ENCODE measurements at places on chromosomes 4 and X.

- H3K4me1 ChIP-seq, result no peaks in the 10 kb centered on the region
- H3K4me3 ChIP-seq, result no peak overlapping the region
- H3K27ac ChIP-seq, result no peak overlapping the region
Observed at GRCh38 chr4:6143603-6144181, 56.7 kb downstream of the JAKMIP1 start.

DNA sequence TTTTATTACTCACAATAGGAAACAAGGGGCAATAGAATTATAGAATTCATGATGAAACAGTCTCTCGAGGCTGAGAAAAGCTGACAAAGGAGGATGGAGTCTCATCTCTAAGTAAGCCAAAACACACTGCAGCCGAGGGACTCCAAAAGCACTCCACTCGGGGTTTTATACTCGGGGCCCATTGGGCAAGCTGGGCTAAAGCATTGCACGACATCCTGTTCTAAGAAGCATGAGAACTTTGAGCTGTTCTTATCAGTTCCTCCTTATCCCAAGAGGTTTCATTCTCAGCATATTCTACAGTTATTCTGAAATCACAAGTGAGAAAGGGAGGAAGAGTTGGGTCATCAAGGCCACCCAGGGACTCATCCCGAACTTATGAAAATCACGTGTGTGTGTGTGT is 1475.5 kb downstream of the PCDH18 start:
- H3K4me3 ChIP-seq, result no peak overlapping the region
- no peaks in the 10 kb centered on the region for H3K27me3 ChIP-seq
- DNase-seq, result no peak
- no peaks in the 10 kb centered on the region for H3K4me1 ChIP-seq

DNA sequence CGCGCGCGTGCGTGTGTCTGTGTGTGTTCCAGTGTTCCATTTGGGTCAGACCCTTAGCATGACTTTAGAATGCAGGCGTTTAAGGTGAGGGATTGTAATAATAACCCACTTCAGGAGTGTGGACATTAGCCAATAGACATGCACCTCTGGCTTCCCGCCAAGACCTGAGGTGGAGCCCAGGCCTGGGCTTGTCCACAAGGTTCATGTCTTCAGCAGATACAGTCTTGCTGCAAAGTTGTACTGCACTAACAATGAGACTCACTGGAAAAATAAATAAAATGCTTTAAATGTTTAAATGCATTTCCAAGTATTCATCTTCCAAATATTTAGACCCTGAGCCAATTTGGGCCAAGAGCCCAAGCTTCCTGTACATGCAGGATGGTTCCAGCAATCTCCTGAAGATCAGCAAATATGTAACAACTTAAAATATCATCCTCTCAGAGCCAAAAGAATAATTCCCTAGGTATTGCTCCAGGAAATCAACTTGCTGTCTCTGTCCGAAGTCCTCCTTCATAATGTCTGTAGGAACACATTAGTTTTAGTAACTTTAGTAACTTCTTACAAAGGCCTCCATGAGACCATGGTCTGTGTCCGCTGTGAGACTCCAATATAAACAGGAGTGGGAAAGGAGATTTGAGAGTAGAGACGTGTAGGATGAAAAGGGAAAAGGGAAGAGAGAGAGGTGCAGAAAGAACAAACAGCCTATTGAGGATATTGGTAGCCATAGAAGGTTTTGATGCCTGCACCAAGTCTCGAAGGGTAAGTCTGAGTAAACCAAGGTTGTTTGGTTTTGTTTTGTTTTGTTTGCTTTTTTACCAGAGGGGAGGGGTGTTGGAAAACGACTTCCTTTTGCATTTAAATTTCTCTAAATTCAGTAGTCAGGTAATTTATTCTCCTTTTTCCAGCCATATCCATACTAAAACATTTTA is 98.5 kb upstream of the KLF3 start:
- peak; percentile 24 for DNase-seq
- H3K27me3 ChIP-seq, result no peaks in the 10 kb centered on the region
- H3K4me1 ChIP-seq, result peaks cover 8% of the 10 kb centered on the region
- H3K4me3 ChIP-seq, result no peak overlapping the region
- no peaks in the 10 kb centered on the region for H3K36me3 ChIP-seq

DNA sequence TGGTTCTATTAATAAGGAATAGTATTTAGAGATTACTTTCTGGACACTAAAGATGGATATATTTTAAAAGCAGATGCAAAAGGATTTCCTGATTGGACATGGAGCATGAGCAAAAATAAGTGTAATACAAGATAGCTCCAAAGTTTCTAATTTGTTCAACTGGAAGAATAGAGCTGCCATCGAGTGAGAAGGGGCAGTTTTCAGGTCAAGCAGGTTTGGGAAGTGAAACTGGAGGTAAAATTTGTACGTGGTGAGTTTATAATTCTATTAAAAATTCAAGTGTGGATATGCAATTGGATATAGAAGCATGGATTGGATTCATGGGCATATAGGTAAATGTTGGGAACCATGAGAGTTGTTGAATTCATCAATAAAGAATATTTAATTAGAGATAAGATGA is 31.8 kb downstream of the PRDM8 start:
- no peak overlapping the region for H3K27ac ChIP-seq
- DNase-seq, result no peak
- H3K27me3 ChIP-seq, result no peaks in the 10 kb centered on the region
- H3K4me1 ChIP-seq, result no peaks in the 10 kb centered on the region
- H3K36me3 ChIP-seq, result no peaks in the 10 kb centered on the region
- no peak overlapping the region for H3K4me3 ChIP-seq

DNA sequence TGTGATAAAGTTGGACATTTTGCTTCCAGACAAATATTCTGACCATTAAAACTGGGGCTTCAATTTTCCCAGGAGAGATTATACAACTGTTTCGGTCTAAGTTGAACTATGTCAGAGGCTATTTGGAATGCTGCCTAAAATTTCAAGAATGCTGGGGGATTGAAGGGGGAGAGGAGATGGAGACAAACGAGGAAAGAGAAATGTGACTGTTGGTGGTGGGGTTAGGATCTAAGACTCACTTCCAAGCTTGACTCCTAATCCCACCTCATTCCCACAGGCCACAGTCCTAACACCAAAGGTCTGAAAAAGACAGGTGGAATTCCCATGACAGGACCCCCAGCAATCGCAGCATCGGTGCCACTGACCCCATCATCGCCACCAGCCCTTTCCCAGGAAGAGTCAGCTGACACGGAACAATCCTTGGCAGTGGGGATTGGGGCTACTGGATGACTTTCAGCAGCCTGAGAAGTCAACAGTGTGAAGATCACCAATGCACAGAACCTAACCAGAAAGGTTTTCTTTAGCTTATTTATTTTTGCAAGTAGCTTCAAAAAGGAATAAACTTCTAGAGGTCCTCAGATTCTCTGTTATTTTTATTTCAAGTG is 74.0 kb upstream of the PRSS48 start:
- H3K4me1 ChIP-seq, result no peaks in the 10 kb centered on the region
- H3K36me3 ChIP-seq, result no peaks in the 10 kb centered on the region
- no peaks in the 10 kb centered on the region for H3K27me3 ChIP-seq
- DNase-seq, result no peak

DNA sequence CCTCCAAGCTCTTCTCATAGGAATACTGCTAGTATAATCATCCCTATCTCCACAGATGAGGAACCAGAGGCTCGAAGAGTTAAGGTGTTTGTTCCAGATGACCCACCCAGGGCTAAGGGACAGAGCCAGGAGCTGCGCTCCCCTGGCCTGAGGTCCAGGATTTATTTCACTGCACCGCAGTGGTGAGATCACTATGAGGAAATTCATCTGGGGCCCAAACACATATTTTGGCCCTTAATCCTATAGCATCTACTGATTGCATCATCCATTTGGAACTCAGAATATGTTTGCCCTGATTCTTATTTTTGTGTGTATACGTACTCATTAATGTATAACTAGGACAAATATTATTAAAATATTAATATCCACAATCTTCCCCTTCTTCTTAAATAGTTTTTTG is 100.1 kb upstream of the RBPJ start:
- H3K27me3 ChIP-seq, result no peaks in the 10 kb centered on the region
- H3K4me3 ChIP-seq, result no peak overlapping the region
- DNase-seq, result peak; percentile 82
- peak overlapping the region; percentile 81 for H3K27ac ChIP-seq

DNA sequence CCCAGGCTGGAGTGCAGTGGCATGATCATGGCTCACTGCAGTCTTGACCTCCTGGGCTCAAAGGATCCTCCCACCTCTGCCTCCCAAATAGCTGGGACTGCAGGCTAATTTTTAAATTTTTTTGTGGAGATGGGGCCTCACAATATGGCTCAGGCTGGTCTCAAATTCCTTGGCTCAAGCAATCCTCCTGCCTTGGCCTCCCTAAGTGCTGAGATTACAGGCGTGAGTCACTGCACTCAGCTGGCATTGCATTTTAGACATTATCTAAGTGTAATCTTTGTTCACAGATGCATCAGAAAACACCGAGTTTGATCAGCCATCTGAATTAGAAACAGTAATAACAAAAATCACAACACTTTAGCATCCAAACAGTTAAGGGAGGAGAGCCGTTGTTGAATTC is 53.4 kb upstream of the CBR4 start:
- peaks cover 5% of the 10 kb centered on the region for H3K4me1 ChIP-seq
- no peaks in the 10 kb centered on the region for H3K27me3 ChIP-seq
- no peak for DNase-seq
- H3K4me3 ChIP-seq, result no peak overlapping the region
- H3K27ac ChIP-seq, result no peak overlapping the region
- no peaks in the 10 kb centered on the region for H3K36me3 ChIP-seq

DNA sequence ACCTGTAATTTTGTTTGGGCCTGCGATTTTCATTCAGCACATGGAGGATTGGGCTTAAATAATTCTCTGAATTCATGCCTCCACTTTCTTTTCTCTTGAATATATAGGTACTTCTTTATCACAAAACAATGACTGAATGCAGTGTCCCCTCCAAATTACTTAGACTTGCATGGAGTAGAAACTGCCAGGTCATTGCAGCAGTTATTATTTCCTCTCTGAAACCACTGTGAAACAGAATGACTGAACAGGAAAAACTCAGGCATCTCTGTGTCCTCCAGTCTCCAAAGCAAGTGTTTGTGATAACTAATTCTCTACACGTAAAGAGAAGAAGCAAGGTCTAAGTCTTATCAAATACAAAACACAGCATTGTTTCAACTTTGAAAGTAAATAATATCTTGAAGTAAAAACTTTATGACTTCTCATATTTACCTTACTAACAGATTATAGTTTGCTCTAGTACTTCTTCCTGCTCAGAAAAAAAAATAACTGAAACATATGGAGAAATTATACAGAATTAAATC is 144.5 kb upstream of the DIAPH2 start:
- peak overlapping the region; percentile 93 for H3K27ac ChIP-seq
- H3K4me1 ChIP-seq, result peaks cover 38% of the 10 kb centered on the region
- no peaks in the 10 kb centered on the region for H3K36me3 ChIP-seq
- no peaks in the 10 kb centered on the region for H3K27me3 ChIP-seq
- no peak overlapping the region for H3K4me3 ChIP-seq

- DNase-seq, result peak; percentile 71
- no peaks in the 10 kb centered on the region for H3K27me3 ChIP-seq
- no peak within 1 kb of the TSS for H3K27ac ChIP-seq
- no peaks in the 10 kb centered on the region for H3K4me1 ChIP-seq
- no peak within 1 kb of the TSS for H3K4me3 ChIP-seq
- no peaks in the 10 kb centered on the region for H3K36me3 ChIP-seq
Observed at GRCh38 chrX:102720237-102721168, at the start of gene GPRASP3. Gene GPRASP3 (plus strand): TSS chrX:102720743. CDS start chrX:102748996, 28,253 bp downstream.

DNA sequence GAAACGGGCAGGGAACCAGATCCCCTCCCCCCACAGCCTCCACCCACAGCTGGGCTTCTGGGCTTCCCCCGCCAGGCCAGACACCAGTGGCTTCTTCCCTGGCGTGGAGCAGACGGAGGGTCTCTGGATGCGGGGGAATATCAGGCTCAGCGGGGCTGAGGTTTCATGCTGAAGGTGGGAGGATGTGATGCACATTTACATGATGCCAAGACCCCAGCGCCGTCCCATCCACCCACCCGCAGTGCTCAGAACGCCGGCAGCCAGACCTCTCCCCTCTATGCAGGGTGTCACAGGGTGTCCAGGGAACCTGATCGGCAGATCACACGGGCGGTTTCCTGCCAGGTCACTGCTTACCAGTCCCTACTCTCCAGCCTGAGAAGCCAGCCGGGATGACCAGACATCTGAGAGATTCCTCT is 12.8 kb upstream of the TNIP2 start:
- H3K27me3 ChIP-seq, result no peaks in the 10 kb centered on the region
- no peak for DNase-seq
- no peaks in the 10 kb centered on the region for H3K4me1 ChIP-seq
- H3K36me3 ChIP-seq, result no peaks in the 10 kb centered on the region

DNA sequence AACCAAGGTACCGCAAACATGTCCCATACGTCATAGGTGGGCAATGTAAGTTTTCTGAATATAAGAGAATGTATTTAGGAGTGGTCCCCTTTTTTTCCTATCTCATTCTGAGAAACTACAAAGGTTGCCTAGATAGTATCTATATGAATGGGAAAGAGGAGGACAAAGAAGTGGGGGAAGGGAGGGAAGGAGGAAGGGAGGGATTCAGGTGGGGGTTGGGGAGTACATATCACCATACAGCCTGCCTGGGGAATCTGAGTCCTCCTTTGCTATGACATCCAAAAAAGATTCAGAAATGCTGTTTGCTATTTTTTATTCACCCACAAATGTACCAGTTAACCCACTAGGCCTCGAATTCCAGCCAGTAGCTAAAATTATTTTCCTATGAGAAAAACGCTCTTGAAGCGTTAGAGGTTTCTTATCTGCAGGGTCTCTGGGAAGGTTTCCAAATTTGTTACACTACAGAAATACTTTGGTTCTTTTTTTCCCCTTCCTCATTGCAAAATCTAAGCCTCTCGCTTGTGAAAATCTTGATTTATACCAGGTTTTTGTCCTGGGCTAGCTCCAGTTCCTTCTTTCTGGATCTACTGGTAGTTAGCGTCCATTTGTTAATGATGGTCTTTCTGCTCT is 212.9 kb downstream of the NSUN7 start:
- H3K4me1 ChIP-seq, result peaks cover 7% of the 10 kb centered on the region
- no peak overlapping the region for H3K27ac ChIP-seq
- no peak overlapping the region for H3K4me3 ChIP-seq
- DNase-seq, result no peak

- no peak overlapping the region for H3K4me3 ChIP-seq
- H3K4me1 ChIP-seq, result no peaks in the 10 kb centered on the region
- no peak for DNase-seq
- H3K36me3 ChIP-seq, result no peaks in the 10 kb centered on the region
- no peaks in the 10 kb centered on the region for H3K27me3 ChIP-seq
Observed at GRCh38 chr4:173130687-173131086, 37.9 kb upstream of the GALNT7 start.

DNA sequence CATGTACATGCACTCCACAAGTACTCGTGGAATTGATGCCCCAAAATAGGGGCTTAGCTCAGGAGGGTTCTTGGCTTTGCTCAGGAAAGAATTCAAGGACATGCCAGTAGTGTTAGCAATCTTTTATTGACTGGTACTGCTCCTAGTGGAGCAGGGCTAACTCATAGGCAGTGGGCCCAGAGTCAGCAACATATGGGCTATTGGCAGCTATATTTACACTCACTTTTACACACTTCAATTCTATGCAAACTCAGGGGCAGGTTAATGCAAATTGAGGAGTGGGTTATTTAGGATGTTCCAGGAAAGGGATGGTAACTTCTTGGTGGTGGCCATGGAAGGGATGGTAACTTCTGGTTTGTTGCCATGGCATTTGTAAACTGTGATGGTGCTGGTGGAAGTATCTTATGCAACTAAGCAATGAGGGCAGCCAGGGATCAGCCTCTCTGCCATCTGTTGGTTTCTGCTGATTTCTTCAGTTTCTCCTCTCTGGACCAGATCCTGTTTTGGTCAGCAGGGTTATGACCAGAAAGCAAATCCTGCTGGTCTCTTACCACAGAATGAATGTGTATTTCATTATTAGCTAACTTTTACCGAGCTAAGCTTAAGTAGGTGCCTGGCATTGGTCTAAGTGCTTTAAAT is 69.2 kb upstream of the FAT1 start:
- no peak for DNase-seq
- no peaks in the 10 kb centered on the region for H3K4me1 ChIP-seq
- H3K27ac ChIP-seq, result no peak overlapping the region
